Suppressor macrophage treated with lipopolysaccharide for 1 hour (primary cell): ENCODE measurements at places on chromosomes 5 and 9.

GRCh38 chr9:110351009-110351467 lies 13.4 kb upstream of the TXNDC8 start:
- DNase-seq, result peak; percentile 37

- peak; percentile 90 for DNase-seq
Observed at GRCh38 chr5:148733601-148734438, 79.5 kb upstream of the HTR4 start.

DNA sequence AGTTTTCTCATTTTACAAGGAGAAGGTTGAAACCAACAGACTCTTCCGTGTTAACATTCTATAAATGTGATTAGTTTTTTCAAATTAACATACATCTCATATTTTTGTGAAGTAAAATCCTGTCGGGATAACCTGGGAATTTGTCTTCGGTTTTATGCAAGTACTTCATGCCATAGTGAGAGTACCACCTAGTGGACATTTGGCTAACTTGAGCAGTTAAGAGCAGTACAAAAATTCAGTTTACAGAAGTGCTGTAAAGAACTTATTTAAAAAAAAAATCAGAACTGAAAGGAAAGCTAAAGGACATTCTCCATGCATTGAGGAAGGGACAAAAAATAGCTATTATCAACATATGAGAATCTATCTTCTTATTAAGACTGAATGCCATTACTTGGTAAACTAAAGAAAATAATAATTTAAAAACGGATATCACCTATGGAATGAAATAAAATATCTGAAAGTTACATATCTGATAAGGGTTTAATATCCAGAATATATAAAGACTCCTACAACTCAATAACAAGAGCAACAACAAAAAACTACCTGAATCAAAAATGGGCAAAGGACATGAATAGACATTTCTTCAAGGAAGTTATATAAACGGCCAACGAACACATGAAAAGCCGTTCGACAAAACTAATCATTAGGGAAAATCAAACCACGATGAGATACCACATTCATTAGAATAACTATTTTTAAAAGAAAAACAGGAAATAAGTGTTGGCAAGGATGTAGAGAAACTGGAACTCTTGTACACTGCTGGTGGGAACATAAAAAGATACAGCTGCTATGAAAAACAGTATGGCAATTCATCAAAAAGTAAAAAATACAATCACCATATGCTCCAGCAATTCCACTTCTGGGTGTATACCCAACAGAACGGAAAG lies 117.0 kb upstream of the GNA14 start:
- DNase-seq, result peak; percentile 56

DNA sequence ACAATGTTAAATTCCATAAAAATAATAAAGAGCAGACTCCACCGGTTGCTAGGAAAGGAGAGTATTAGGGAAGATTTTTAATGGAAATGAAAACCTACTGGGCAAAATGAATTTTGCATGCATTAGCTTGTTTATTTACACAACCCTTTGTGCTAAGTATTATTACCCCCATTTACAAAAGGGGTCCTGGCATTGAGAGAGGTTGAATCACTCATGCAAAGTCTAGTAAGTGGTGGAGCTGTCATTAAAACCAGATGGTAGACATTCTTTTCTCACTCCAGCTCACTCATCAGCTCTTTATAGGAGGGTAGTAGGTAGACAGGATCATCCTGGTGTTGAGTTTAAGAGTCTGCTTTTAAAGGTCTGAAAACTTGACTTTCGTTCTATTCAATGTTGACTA lies 395.1 kb downstream of the PLK2 start:
- DNase-seq, result no peak

DNA sequence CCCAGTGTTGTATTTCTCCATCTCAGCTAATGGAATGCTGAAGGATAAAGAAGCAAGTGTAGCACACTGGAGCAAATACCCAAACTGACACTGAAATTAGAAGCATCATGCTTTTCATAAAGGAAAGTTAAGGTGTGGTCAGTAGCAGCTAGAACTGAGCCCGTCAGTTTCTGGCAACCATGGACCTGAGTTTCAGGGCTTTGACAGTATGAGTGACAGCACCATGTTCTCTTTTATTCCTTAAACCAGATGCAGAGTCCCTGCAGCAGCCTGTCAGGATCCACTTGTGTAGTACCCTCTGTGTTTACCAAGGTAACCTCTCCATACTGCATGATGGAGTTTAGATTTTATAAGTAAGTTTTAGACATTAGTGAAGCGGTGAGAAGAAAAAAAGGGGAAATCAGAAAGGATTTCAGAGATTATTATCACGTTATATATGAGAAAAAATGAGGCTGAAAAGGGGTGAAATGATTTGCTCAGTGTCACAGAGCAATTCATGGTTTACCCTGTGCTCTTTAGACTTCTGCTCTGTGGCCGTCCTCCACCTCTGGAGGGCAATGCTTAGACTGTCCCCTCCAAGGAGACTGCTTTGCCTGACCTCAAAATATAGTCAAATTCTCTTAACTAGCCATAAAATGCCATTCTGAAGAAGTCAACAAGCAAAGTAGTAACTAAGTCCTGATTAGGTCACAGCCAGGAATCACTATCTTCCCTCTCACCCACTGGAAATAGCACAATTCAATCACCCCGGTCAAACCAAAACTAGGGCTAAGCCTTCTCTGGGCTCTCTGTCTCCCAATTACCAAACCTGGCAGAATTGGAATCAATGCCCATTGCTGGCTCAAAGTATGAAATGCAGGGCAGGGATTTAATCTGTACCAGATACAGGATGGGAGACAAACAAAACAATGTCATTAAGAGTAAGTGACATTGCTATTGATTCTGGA lies 10.5 kb upstream of the MYOT start:
- no peak for DNase-seq

DNA sequence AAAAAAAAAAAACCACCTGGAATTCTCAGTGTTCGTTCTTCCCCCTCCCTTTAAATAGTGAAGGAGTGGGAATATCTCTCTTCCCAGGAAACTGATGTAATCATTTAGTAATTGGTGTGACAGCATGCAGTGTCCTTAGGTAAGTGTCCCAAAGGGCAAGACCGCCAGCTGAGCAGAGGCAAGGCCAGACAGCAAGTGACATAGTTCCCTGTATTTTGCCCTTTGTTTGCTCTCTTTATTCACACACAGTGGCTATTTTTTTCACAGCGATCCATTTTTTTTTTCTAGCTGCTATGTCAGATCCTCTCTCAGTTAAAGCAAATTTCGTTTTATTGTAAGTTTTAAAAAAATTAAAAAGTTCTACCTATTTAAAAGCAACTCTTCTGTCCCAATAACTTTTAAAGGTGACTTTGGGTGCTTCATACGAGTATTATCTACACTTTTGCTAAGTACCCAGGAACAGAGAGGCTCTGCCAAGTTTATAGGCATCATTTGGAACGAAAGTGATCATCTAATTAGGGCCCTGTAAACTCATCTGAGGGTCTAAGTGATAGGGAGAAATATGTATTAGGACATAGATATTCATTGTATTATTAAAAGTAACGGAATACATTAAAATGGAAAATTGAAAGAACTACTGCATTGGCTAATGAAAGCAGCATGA lies 98.2 kb upstream of the ALDH1A1 start:
- no peak for DNase-seq

GRCh38 chr5:95901676-95902627 lies 59.7 kb downstream of the ELL2 start:
- peak; percentile 74 for DNase-seq

- DNase-seq, result no peak
Observed at GRCh38 chr9:114484215-114484853, 20.9 kb downstream of the WHRN start.

DNA sequence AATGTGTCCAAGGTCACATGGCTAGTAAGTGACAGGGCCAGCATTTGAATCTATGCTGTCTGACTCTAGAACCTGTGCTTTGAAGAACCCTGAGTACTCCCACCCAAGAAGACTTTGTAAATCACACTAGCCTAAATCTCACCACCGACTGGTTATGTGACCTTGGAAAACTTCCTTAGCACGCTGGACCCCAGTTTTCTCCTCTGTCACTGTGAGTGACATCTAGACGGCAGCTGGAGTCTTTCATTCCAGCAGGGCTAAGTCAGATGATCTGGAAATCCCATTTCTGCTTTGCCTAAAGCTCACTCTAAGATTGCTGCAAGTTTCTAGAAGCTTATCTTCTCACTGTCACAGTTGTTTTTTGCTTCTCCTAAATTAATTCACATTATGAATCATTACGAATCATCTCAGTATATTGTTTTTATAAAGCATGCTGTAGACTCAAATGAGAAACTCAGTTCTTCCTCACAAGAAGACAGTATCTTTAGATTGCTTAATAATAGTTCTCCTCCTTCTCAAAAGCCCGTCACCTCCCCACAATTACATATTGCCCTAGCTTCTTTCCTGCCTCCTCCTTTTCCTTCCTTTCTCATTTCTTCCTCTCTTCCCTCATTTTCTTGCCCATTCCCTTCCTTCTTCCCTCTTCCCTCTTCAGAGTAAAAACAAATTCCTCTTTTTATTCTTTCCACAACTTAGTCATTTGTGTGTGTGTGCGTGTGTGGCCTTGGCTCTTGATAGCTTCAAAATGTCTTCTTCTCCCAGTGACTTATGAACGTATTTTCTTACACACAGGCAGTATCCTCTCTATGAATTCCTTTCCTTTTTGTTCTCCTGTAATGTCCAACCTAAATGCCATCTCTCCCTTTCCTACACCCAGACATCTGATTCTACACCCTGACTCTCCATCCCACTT lies 16.8 kb downstream of the ALDOB start:
- DNase-seq, result no peak

GRCh38 chr9:710951-711745 lies 130.3 kb upstream of the DMRT1 start:
- no peak for DNase-seq

DNA sequence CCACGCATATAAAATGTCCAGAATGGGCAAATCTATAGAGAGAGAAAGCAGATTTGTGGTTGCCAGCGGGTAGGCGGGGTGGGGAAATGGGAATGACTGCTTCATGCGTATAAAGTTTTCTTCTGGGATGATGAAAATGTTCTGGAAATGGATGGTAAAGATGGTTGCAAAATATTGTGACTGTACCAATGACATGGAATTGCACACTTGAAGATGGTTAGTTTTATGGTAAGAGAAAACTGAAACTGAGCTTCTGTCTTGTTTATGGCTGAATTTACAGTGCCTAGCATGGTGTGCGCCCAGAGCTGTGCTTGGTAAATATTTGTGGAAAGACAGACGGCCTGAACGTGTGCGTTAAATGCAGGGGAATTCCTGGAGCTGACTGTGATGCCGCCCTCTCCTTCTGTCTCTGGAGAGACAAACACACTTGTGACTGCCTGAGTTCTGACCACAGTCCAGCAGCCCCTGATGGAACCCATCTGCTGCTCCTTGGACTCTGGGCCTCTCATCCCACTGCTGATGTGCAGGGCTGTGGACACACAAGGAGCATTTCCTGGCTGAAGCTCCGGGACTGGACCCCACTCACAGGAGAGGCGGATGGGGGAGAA lies 8.6 kb upstream of the PTGES start:
- peak; percentile 41 for DNase-seq

DNA sequence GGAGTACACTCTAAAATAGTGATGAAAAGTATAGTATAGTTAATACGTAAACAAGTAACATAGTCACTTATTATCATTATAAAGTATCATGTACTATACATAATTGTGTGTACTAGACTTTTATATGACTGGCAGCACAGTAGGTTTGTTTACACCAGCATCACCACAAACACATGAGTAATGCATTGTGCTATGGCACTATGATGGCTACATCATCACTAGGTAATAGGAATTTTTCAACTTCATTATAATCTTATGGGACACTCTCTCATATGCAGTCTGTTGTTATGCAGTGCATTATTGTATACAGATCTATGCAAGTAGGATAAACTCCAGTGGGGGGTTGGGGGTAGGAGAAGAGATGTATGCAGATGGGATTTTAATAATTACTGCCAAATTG lies 52.7 kb upstream of the ELL2 start:
- no peak for DNase-seq
